ENCODE measurements at places on chromosomes 3 and 15.

DNA sequence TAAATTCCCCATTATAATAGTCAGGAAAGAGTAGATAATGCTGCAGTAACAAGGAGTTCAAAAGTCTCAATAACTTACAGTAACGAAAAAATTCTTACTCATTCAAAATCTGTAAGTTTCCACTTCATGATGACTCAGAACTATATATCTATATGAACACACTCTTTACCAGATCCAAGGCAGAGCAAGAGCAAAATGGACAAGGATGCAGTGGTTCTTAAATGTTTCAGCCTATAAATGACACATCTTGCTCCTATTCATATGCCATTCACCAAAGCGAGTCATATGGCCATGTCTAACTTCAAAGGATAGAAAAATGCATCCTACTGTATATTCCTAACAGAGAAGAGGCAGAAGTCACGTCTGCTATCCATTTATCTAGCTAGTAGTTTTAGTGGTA is 787.7 kb downstream of the NAALADL2 start:
- no peak for DNase-seq

- no peak for DNase-seq
Measured at GRCh38 chr3:39295184-39295775, 15.4 kb upstream of the CX3CR1 start.

DNA sequence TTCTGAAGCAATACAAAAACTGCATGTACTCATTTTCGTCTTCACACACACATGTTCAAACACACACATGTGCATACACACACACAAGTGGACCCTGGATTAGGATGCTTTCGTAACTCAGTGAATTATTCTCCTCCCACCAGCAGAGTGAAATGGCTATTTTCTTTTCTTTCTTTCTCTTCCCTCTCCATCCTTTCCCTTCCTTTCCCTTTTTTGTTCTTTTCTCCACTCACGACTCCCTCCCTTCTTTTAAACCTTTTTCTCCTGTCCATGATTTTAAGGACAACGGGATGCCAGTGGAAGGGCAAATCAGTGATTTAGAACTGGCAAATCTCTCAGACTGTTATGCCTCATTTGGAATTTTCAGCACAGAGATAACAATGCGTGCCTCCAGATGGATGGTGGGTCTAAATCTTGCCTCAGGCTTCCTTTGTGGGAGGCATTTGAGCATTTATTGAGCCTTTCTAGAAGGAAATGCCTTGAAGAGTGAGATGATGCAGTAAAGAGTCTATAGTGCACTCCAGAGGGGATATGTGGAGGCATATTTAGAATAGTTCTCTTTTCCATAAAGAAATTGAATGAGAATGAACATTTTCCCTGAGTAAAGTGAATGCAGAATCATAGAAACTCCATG is 130.4 kb upstream of the SLC7A14 start:
- no peak for DNase-seq

DNA sequence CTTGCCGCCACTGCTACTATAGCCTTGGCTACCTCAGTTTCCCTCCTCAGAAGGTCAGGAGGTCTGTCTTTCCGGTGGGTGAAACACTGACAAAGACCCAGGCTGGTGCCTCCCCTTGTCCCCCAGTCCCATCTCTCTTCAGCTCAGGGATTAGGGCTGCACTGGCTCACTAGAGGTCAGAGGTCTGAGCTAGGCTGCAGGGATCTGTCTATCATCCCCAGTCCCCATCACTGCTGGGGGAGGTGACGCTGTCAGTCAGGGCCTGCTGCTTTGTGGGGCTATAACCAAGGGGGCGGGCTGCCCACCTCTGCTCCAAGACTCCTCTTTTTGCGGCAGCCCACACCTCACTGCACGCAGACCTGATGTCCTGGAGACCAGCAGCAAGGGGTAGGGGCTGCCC is 13.7 kb downstream of the SEMA3F start:
- DNase-seq = no peak

GRCh38 chr15:70008697-70009290 is 88.9 kb downstream of the TLE3 start:
- DNase-seq = peak; percentile 76

GRCh38 chr15:77028451-77029165 is 33.7 kb downstream of the PSTPIP1 start:
- no peak for DNase-seq

- no peak for DNase-seq
Measured at GRCh38 chr3:150682279-150682678, 21.4 kb downstream of the ERICH6 start.

DNA sequence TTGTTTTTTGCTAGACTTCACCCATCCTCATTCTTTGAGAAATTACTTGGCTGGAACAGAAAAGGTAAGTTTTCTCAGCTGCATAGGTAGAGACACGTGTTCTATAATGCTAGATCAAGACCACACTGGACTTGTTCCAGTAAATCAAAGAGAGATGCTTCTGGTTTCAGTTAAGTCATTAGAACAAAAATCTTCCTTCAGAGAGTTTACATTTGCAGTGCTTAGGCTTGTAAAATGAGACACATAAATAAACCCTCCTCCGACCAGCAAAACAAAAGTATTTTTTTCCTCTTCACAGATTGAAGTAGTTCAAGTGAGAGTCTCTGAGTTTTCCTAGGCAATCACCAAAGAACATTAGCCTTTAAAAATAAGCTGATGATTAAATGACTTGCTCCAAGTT is 87.3 kb upstream of the PROK2 start:
- DNase-seq = no peak

DNA sequence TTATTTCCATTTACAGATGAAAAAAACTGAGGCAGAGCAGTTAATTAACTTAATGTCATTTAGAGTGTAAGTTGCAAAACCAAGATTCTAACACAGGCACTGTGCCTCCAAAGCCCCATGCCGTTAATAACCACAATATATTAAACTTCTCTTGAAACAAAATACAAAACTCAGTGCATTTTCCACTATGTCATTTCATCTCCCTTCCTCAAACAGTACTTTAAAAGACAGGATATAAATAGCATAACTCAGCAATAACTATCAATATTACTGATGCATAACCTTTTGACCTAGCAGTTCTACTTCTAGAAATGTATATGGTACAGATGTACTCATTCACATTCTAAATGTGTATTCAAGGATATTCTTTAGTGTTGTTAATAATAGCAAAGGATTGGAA is 5.1 kb upstream of the TASOR start:
- DNase-seq = no peak

GRCh38 chr15:51267051-51267702 is 71.2 kb downstream of the CYP19A1 start:
- peak; percentile 29 for DNase-seq

DNA sequence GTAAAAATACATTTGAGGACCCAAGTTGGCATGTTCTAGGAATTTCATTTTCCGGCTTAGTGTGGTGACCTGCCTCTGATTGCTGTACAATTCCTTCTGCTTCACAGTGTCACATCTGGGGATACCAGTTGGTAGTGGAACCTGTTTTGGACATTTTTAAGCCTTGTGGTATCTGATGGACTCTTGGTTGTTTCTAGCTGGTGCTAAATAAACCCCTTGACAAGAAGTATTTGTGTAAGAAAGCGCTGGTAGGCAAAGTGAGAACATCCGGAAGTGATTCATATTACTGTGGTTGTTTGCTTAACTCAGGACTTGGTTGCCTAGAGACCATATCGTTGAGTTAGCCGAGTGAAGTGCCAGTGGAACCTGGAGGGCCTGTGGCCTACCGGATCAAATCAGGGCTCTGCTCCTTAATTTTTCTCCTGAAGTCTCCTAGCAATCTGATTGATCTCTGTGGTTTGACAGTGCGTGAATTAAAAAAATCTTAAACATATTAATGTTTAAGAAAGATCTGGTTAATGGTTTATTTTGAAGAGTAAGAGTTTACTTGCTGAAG is 12.8 kb downstream of the IQGAP1 start:
- DNase-seq = peak; percentile 96

DNA sequence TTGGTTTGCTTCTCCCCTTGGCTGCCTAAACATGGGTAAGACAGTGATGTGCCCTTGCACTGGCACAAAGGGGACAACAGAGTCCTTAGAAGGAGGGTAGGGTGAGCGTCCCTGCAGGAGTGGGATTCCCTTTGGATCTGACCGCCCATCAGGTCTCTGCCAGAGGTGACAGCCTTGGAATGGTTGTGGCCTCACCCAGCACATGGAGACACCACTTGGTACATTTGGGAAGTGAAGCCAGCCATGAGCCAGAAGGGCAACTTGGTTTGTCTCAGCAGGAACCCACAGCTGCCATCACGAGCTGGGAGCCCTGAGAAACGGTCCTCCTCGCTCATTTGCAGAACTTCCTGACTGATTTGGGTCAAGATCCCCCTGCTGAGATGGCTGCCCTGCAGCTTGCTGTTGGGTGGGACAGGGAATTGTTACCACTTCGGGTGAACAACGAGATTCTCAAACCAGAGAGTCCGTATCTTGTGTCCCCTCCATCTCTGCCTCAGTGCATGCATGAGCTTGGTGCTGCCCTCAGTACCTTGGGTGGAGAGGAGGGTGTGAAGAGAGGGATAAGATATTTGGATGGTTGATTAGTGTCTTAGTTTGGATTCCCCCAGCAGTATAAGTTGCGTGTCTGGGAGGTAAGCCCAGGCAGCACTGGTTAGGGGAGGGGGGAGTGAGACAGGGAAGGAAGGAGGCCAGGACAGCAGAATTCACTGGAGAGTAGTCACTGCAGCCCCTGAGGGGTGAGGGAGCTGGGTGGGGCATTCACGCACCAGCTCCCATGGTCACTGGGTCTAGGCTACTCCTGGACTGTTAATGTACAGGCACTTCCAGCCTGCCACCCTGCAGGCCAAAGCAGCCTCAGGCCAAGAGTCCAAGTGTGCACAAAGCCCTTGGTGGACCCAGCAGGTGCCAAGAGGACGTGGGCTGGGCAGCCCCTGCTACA is 168.8 kb upstream of the TOPAZ1 start:
- DNase-seq = no peak

GRCh38 chr15:89371228-89372044 is 36.8 kb upstream of the POLG start:
- peak; percentile 22 for DNase-seq

GRCh38 chr3:14278799-14279625 is 100.4 kb downstream of the LSM3 start:
- DNase-seq = no peak

DNA sequence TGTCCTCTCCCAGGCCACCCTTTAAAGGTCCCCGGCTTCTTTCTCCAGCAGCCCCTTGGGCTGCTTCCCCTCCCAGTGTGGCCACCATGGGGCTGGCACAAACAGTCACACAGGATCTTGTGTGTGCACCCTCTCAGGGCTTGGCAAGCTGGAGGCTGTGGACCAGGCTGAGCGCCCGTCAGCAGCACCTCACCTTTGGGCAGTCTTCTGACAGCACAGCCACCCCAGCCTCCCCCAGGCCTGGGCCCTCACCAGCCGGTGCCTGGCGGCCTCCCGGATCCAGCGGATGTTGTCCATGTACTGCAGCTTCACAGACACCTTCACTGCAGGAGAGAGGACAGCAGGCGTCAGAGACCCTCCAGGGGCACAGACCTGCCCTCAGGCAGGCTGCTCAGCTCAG is 20.1 kb upstream of the ZXDC start:
- DNase-seq = no peak

DNA sequence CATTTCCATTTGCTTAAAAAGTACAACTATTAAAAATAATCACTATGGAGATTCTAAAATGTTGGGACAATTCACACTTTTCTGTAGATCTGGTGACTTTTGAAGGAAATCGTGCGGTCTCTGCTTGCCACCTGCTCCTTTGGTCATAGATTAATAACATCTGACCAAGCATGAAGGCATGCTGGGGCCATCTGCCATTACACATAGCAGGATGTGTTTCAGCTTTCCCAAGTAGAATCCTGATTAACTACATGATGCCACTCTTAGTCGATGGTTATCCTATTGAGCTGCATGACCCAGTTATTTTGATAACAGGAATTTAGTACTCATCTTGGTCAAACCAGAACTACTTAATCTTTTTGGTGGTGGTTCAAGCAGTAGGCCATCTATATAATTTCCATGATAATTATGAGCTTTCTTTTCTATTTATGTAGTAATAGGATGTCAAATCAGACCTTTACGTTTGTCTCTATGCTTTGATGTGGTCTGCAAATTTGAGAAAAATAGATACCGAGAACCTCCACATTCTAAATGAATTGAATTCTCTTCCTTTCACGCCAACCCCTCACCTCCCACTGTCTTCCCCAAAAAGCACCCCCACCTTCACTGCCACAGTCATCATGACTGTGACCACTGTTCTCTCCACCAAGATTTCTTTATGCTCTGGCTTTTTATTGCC is 158.1 kb downstream of the DIPK2A start:
- DNase-seq = no peak

GRCh38 chr3:114406286-114406685 is 112.5 kb downstream of the TIGIT start:
- DNase-seq = no peak

- no peak for DNase-seq
Measured at GRCh38 chr3:47791193-47791855, 9.6 kb upstream of the SMARCC1 start.

GRCh38 chr3:71130471-71131374 is 452.8 kb downstream of the FOXP1 start:
- peak; percentile 96 for DNase-seq

- DNase-seq = no peak
Measured at GRCh38 chr3:178195824-178196223, 340.4 kb upstream of the KCNMB2 start.

DNA sequence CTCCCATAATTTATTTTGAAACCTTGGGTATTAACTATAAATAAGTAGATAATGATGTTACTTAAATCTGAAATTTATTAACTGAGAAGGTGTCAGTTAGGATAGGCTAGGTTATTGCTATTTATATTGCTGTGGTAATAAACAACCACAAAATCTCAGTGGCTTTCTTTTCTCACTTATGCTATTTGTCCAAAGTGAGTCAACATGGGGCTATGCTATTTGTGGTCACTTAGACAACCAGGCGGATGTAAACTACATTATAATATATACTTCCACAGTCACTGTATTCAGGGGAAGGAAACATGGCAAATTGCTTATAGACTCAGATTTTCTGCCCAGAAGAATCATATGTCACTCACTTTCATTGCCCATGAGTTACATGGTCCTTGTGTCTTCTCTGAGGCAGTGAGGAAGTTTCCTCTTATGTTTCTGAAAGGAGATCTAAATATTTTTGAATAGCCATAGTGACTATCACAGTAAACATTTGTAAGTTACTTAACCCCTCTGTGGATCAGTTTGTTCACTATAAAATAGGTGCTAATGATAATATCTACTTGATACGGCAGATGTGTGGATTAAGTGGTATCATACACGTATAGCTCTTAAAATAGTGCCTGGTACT is 19.8 kb downstream of the HMG20A start:
- peak; percentile 47 for DNase-seq

GRCh38 chr15:67416891-67417290 is 104.0 kb upstream of the C15orf61 start:
- no peak for DNase-seq

GRCh38 chr15:40247406-40247971 is 8.6 kb downstream of the PAK6 start:
- no peak for DNase-seq

Data from lung (tissue), 17 donors.